Non-pigmented ciliary epithelial cell (primary cell): ENCODE measurements at places on chromosomes 7 and 10.

GRCh38 chr10:5544216-5544805, 19.6 kb downstream of the CALML3 start:
- DNase-seq: no peak

GRCh38 chr10:61904733-61905725, 3.5 kb downstream of the ARID5B start:
- DNase-seq: no peak

DNA sequence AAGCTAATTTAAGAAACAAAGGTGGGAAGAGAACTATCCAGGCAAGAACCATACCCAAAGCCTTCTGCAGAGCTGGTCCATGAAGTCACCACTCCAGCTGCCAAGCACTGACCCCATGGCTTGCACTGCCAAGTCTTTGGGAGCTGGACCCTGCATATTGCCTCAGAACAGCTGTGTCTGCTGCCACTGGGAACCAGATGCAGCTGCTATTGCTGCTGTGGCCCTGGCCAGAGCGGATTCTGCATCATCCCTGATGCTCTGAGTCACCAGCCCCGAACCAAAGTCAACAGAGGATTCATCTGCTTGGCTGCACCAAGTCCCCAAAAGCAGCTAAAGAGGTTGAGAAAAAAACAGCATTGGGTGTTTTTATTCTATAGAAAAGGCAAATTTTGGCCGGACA, 39.2 kb upstream of the GSAP start:
- peak; percentile 70 for DNase-seq

DNA sequence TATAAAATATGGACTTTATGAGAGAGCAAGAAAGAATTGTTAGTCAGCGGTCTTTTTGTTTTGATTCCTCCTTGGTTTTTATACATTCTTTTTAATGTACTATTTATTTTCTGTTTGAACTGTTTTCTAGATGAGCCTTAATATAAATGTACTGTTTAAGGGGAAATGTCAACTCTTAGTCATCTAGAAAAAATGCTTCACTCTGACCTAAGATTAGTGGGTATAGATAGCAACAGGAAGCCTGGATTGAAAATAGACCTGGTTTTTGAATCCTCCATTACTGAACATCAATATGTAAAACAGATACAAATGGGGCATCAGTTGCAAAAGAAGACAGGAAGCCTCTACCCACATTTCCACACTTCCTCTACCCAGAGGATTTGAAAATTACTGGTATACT, 87.8 kb downstream of the CHRM2 start:
- peak; percentile 36 for DNase-seq

- no peak for DNase-seq
These were observed 120.4 kb downstream of the MICU1 start for GRCh38 chr10:72505435-72505834.
